Activated CD8-positive, alpha-beta memory T cell treated with anti-CD3 and anti-CD28 coated beads for 4 hours (primary cell): ENCODE measurements at places on chromosomes 6 and 20.
A peak's percentile ranks its signal among the peaks of the same experiment; 100 is the strongest.

- DNase-seq, result no peak
Observed at GRCh38 chr6:74249658-74250057, 553.7 kb downstream of the CD109 start.

DNA sequence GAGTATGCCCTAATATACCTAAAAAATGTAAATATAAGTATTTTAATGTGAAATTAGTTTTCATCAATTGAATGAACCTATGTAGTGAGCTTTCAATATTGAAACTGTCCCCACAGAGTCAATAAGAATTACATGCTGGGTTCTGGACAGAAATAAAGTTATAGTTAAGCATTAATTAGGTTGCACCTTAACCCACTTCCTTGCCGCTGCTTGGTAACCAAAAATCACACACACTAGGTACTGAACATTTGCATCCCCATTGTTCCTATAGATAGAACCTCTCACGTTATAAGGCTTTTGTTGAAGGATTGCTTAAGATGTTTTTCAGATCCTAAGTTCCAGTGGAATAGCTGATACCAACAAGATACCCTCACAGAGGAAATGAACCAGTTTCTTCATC, 237.1 kb upstream of the OPRM1 start:
- DNase-seq, result no peak

GRCh38 chr20:34385464-34385863, 22.4 kb downstream of the ITCH start:
- DNase-seq, result no peak

GRCh38 chr6:37840143-37840939, 20.8 kb downstream of the ZFAND3 start:
- DNase-seq, result no peak

DNA sequence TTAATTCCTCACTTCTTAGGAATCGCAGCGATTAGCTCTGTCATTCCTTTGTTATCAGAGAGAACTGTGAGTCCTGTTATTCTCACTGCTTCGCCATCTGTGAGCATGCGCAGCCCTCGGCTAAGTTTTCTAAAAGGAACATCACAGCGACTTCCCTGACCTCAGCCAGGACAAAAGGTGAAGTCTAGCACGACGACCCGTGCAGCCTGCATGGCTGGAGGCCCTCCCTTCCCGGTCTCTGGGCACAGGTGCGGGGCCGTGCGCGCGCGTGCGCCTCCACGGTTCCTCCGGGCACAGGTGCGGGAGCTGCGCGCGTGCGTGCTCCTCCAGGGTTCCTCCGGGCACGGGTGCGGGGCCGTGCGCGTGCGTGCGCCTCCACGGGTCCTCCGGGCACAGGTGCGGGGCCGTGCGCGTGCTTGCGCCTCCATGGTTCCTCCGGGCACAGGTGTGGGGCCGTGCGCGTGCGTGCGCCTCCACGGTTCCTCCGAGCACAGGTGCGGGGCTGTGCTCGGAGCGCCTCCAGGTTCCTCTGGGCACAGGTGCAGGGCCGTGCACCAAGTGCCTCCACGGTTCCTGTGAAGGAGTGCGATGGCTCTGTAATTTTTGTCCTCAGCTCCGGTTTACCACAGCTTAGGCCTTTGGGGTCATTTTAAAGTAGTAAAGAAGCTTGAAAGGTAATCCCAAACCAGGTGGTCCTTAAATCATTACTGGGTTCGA, 212.3 kb downstream of the ERMARD start:
- no peak for DNase-seq

DNA sequence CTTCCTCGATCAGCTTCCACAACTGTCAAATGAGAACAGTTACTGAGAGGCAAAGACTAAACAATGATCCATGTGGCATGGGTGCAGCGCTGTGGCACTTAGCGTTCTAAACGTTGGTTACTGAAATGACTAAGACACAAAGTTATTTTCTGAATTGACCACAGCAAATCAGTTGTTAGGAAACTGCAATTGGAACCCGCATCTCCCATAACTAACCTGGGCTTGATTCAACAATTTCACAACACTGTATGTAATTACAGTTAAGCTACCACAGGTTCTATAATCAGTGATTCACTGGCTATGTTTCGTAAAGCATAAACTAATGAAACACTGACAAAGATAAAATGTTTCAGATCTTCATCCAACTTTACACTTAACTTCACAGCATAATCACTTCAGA, 12.5 kb downstream of the WDR27 start:
- no peak for DNase-seq

- no peak for DNase-seq
Observed at GRCh38 chr20:54132612-54133433, 41.0 kb downstream of the CYP24A1 start.

DNA sequence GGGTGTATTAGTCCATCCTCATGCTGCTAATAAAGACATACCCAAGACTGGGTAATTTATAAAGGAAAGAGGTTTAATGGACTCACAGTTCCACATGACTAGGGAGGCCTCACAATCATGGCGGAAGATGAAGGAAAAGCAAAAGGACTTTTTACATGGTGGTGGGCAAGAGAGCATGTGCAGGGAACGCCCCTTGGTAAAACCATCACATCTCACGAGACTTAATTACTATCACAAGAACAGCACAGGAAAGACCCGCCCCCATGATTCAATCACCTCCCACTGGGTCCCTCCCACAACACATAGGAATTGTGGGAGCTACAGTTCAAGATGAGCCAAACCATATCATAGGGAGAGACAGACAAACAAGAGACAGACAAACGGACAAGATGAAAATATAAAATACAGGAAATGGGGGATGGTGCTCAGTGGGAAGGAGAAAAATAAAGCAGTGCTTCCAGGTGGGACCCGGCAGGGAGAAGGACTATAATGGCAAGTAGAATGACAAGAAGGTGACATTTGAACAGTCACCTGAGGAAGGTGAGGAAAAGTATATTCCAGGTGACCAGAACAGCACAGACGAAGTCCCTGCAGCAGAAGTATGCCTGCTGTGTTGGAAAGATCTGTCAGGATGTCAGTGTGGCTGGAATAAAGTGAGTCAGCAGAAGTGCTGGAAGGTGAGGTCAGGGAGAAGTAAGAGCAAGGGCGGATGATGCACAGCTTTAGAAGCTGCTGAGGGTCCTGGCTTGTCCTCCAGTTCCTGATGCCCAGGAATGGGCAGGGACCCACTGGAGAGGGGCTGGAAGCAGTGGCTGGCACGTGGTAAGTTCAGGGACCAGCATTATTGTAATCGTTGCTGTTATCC, 61.1 kb downstream of the SLC2A10 start:
- DNase-seq, result no peak

GRCh38 chr20:62721511-62722370, 13.1 kb downstream of the NTSR1 start:
- no peak for DNase-seq

GRCh38 chr6:35295521-35296315, 1.9 kb upstream of the DEF6 start:
- no peak for DNase-seq

DNA sequence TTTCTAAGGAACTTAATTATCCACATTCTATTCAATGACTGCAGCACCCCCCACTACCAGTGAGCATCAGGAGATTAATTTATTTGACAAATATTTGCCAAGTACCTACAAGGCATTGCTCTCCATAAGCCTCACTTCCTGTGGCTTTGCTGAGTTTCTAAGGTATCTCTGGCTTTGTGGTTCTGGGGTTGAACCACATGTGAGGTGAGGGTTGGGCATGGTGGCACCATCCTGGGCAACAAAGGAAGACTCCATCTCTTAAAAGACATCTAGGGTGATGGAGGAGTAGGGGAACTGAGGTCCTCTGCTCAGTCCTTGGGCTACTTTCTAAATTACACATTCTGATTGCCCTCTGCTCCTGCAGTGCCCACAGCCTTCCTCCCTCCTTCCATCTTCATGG, 25.5 kb upstream of the WFDC2 start:
- no peak for DNase-seq

DNA sequence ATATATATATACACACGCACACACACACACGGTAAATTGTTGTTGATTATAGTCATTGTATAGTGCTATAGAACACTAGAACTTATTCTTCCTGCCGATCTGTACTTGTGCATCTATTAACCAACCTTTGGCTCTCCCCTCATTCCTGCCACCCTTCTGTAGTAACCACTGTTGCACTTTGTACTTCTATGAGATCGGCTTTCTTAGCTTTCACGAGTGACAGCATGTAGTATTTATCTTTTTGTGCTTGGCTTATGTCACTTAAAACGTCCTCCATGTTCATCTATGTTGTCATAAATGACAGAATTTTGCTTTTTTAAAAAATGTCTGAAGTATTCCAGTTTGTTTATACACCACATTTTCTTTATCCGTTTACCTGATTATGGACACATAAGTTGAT, 20.9 kb upstream of the DYNLRB1 start:
- DNase-seq, result no peak

DNA sequence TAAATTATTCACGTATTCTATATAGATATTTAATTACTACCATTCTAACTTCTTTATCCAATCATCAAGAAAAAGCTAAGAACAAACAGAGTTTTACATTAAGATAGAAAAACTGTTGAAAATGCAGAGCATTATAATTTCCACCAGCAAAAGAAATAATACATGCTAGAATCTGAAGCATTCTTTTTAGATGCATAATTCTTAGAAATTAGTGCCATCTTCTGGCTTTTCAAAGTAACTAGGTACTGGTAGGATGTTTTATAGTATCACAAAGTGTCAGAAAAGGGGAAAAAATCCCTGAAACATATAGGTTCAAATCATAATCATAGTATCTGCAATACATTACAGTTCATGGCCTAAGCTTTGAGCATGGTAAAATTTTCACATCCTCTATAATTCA, 178.9 kb downstream of the PHF3 start:
- no peak for DNase-seq

GRCh38 chr6:116238083-116238482, 15.8 kb downstream of the TSPYL4 start:
- DNase-seq, result no peak

DNA sequence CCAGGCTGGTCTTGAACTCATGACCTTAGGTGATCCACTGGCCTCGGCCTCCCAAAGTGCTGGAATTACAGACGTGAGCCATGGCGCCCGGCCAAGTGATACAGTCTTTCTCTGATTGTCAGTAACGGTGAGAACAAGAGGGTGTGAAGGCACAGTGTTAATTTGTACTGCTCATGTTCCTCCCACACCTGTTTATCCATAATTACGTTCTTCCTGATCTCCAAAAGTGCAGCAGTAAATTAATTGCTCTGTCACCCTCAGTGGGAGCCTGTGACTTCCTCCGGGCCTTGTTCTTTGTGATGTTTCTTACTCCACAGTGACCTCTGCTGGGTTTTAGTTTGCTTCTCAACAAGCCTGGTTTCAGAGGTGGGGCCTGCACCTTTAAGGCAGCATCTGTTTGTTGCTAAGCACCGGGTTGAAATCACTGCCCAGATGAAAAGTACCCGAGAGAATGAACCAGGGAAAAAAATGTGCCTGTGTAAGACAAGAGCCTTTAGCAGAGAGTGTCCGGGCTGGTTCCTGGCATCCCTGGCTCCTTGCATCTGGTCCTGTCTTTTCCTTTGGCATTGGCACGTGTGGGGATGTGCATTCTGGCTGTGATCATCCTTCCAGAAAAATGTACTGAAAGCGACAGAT, 89.1 kb upstream of the CLDN20 start:
- peak; percentile 37 for DNase-seq

GRCh38 chr6:149782337-149782736, 32.8 kb downstream of the PCMT1 start:
- DNase-seq, result no peak

- DNase-seq, result no peak
Observed at GRCh38 chr6:148415511-148416260, 73.0 kb downstream of the SASH1 start.

- no peak for DNase-seq
Observed at GRCh38 chr6:133567636-133568035, 321.3 kb upstream of the TCF21 start.
